ENCODE measurements at places on chromosomes 7 and 10. TPM values are rescaled to one million over a fixed set of nuclear protein-coding genes. Genes with fewer than 3 reads are reported as not detected.

DNA sequence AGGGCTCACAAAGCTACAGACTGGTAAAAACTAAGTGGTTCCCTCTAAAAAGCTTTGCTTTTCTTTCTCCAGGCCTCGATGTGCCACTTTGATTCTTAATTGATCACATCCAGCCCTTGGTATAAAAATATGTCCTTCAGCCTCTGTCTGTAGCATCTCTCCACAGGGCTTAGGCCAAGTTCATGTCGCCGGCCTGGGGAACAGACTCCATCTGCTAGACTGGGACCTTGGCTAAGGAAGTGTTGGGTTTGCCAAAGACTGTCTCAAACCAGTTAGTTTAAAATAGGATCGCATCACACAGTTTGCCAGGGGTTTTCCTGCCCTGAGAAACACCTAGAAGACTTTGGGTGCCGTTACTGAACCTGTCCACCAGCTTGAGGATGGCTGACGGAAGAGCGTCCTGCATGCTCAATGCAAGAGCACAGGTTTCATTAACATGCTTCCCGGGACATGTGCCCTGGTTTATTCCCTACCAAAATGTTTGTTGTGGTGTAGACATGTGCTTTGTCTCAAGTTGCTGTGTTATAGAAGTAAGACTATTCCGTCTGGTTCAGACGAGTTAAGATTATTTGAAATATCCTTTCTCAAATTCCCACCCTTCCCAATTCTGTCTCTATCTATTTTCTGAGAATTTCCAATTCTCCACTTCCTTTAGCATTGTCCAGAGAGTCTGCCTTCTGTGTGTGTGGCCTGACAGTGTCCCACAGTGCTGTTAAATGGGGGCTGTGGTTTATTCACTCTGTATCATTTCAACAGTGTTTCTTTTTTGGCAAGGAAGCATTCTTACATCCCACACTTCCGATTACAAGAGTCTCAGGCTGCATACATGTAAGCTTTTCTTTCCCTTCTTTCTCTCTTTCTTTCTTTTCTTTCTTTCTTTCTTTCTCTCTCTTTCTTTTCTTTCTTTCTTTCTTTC, 334.7 kb downstream of the INHBA start:
- H3K36me3 ChIP-seq = no peaks in the 10 kb centered on the region
- H3K27ac ChIP-seq = no peak overlapping the region

GRCh38 chr10:65861249-65861648, 1064.6 kb upstream of the LRRTM3 start:
- no peak overlapping the region for H3K27ac ChIP-seq
- H3K36me3 ChIP-seq = no peaks in the 10 kb centered on the region
- peak; percentile 73 for ATAC-seq
- no peaks in the 10 kb centered on the region for H3K4me1 ChIP-seq
- no peaks in the 10 kb centered on the region for H3K27me3 ChIP-seq

- no peak for ATAC-seq
- H3K4me3 ChIP-seq = no peak overlapping the region
- H3K27me3 ChIP-seq = no peaks in the 10 kb centered on the region
- H3K4me1 ChIP-seq = peaks cover 25% of the 10 kb centered on the region
- H3K36me3 ChIP-seq = no peaks in the 10 kb centered on the region
- H3K27ac ChIP-seq = no peak overlapping the region
Measured at GRCh38 chr10:30503700-30504266, 69.8 kb downstream of the MAP3K8 start.

DNA sequence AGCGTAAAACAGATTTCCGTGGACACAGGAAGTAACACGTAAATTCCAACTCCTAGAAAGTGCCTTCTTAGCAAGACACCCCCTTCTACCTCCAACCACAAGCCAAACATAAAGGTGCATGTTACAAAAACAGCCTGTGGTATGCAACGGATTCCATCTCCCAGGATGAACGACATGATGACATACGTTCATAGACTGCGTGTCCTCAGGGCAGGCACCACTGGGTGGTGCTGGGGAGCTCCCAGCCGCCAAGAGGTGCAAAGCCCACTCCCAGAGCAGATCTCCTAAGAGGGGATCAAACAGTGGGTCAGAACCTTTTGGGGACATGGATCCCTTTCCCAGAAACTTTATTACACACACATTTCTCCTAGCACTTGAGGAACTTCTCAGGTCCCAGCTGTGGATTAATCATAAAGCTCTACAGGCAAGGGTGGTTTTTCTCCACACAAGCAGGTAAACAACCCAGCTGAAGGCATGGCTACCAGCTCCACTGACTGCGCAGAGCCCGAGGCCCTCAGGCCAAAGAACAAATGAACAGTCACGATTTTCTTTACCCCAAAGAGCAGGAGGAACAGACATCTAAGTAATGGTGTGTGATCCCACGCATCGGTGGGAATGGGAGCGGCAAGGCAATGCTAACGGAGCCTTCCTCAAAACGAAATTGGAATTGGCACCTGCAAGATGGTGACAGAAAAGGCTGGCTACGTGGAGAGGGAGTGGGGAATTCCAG, 13.8 kb downstream of the PSAP start:
- H3K4me1 ChIP-seq = peaks cover 45% of the 10 kb centered on the region
- no peak overlapping the region for H3K4me3 ChIP-seq
- no peaks in the 10 kb centered on the region for H3K27me3 ChIP-seq
- peaks cover 16% of the 10 kb centered on the region for H3K36me3 ChIP-seq
- H3K27ac ChIP-seq = no peak overlapping the region

- H3K4me3 ChIP-seq = no peak overlapping the region
- H3K36me3 ChIP-seq = no peaks in the 10 kb centered on the region
- no peak overlapping the region for H3K27ac ChIP-seq
- ATAC-seq = peak; percentile 28
Measured at GRCh38 chr10:27771231-27771630, 25.6 kb upstream of the MKX start.

DNA sequence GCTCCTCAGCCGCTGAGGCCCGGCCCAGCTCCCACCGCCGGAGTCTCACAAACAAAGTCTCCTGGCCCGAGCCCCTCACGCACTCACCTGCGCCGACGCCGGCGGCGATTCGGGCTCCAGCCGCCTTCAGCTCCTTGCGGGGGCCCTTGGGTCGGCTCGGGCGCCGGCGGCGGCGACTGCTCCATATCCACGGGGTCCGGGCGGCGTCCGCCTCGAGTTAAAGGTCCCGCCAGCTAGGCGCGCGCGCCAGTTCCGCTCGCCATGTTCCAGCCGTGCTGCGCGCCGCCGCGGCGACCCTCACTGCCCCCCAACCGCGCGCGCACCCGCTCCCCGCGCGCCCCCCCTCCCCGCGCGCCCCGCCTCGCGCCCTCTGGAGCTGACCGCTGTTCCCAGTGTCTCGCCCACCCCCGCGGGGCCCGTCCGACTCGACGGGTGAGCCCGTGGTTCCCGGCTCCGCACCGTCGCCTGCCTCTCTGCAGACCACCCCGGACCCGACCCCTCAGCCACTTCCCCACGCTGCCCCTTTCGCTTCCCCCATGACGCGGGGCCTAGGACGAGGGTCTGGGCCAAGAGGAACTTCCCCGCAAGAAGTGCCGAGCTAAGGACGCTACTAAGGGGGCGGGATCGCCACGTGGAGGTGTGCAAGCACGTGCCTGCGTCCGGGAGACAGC, 396.1 kb downstream of the ZNF33B start:
- H3K4me1 ChIP-seq = no peaks in the 10 kb centered on the region
- no peak for ATAC-seq
- peaks cover 27% of the 10 kb centered on the region for H3K27me3 ChIP-seq
- no peak overlapping the region for H3K27ac ChIP-seq
- peaks cover 6% of the 10 kb centered on the region for H3K36me3 ChIP-seq

GRCh38 chr7:71402684-71403083, 270.7 kb downstream of the GALNT17 start:
- no peaks in the 10 kb centered on the region for H3K4me1 ChIP-seq
- H3K36me3 ChIP-seq = no peaks in the 10 kb centered on the region
- H3K27ac ChIP-seq = no peak overlapping the region
- no peaks in the 10 kb centered on the region for H3K27me3 ChIP-seq
- H3K4me3 ChIP-seq = no peak overlapping the region
- no peak for ATAC-seq

DNA sequence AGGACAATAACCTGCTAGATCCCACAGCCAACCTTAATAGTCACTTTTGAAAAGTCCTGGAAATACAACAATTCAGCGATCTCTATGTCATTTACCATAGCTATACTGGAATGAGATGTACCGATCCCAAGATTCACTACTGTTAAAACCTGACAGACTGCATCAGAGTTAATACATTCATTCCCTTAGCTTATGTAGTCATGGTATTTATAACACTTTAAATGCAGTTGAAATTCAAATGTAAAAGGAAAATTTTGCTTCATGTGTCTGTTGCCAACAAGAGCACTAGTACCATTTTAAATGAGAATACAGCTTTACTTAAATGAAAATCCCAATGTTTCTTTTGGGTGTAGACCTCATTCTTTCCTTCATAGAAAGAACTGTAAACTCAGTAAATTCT, 11.1 kb upstream of the GGCT start:
- ATAC-seq = no peak
- H3K27me3 ChIP-seq = no peaks in the 10 kb centered on the region
- peak overlapping the region; percentile 38 for H3K27ac ChIP-seq
- no peaks in the 10 kb centered on the region for H3K4me1 ChIP-seq
- H3K36me3 ChIP-seq = peaks cover 5% of the 10 kb centered on the region
- no peak overlapping the region for H3K4me3 ChIP-seq

DNA sequence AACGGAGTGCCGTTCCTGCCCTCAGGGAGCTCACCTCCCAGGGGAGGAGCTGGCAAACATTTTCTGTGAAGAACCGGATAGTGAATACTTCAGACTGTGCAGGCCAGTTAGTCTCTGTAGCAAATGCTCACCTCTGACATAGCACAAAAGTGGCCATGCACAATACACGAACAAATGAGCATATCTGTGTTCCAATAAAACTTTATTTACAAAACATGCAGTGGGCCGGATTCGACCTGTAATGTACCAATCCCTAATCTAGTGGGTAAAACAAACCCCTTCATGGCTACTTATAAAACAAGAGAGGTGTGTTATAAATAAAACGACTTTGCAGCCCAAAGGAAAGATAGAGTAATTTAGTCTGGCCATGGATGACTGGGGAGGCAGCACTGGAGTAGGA, 48.7 kb downstream of the KCNMA1 start:
- no peaks in the 10 kb centered on the region for H3K36me3 ChIP-seq
- no peak overlapping the region for H3K4me3 ChIP-seq
- no peaks in the 10 kb centered on the region for H3K4me1 ChIP-seq
- peaks cover 3% of the 10 kb centered on the region for H3K27me3 ChIP-seq
- no peak overlapping the region for H3K27ac ChIP-seq

DNA sequence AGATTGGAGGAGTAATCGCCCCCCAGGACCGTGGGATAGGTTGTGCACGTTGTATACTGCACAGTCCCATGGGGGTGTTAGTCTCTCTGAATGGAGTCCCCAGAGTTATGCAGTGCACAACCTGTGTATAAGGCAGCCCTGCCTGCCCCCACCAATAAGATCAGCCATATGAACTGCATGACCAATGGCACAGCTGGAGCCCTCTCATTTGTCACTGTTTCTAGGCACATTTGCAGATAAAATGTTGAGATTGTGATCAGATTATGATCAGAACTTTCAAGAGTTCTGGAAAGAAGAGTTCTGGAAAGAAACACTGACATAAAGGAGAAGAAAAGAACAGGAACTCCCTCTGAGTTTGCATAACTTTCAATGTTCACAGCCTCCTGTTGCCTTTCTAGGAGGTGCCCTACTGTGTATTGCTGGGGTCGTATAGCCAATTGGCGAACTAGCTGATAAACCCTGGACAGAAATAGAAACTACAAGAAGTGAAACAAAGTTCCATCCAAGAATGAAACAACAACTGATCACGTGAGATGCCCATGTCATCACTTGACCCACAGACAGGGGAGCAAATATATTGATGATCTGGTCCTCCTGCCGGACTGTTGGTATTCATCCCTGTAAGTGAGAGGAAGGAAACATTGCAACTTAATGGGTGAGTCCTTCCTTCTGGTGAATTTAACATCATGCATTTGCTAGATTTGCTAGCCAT, 49.6 kb upstream of the TOMM7 start:
- no peak overlapping the region for H3K27ac ChIP-seq
- no peaks in the 10 kb centered on the region for H3K36me3 ChIP-seq
- no peaks in the 10 kb centered on the region for H3K27me3 ChIP-seq
- peaks cover 5% of the 10 kb centered on the region for H3K4me1 ChIP-seq
- no peak overlapping the region for H3K4me3 ChIP-seq

DNA sequence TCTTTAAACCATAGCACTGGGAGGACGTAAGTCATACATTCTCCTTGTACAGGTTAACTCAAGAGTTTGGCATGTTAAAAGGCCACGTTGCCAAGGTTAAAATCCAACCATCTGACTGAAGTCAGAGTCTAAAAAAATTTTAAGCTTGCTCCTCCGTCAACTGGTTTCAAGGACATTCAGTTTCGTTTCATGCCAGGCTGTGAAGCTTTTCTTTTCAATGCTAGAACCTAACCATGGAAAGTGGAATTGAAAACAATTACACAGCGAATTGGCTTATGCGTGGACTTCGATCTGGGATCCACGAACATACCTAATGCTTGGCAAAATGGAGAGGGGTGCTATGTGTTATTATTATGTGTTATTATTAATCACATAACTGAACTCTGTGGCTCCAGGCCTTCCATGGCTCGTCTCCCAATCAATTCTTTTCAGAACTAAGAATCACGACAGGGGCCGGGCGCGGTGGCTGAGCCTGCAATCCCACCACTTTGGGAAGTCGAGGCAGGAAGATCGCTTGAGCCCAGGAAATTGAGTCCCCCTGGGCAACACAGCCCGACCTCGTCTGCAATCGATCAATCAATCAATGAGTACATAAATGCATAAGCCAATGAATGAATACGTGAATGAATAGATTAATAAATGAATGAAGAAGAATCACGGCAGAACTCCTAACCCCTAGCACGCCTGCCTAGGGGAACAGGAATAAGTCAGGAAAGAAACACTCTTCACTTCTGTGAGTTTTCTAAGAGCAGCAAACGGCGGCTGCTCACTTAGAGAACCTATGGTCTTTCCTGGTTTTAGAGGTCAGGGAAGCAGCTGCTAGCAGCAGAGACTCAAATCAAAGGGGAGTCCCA, 733 bp upstream of the ARL5B start:
- H3K4me3 ChIP-seq = peak overlapping the region; percentile 97
- H3K36me3 ChIP-seq = peaks cover 38% of the 10 kb centered on the region
- peaks cover 15% of the 10 kb centered on the region for H3K4me1 ChIP-seq
- peak overlapping the region; percentile 96 for H3K27ac ChIP-seq

GPR15LG gene
- not detected for total RNA-seq

PCGF5 gene
- total RNA-seq = 32.9 TPM

ADAM22 gene
- 0.82 TPM for total RNA-seq

CSTF2T gene
- total RNA-seq = 25.6 TPM

DNAJB9 gene
- 10.1 TPM for total RNA-seq

Measured in activated T-helper 17 cell treated with anti-CD3 and anti-CD28 coated beads, Interleukin-2, amount 50 U/mL, for 72 hours (primary cell).